ENCODE measurements at places on chromosomes 12 and 14.

DNA sequence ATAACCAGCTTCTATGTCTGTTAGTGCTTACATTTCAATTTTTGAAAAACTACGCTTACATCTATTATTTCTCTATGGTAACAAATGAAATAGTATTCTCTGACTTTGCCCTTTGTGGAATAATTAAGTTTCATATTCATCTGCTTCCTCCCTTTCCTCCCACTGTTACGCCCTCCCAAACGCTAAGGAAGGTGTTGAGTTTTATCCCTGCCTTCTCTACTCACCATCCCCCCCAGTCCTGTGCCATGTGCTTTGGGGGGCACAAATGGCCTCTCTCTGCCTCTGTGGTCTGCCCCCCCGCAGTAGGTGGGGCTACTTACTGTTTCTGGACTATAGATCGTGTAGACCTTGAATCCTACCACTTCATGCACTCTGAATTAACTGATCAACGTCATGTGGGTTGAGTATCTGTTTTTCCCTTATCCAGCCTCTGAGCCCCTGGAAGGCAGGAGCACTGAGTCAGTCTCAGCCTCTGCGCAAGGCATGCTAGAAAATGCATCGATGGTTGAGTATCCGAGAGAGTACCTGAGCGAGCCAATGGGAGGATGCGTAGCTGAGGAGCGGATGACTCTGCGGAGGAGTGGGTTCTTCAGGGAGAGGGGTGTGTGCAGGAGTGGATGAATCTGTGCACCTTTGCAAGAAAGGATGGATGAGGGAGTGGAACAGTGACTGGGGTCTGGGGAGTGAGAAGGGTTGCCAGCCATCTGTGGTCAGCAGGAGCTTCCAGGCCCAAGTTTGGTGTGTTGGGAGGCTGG is 114.5 kb upstream of the RTL1 start:
- DNase-seq = no peak

DNA sequence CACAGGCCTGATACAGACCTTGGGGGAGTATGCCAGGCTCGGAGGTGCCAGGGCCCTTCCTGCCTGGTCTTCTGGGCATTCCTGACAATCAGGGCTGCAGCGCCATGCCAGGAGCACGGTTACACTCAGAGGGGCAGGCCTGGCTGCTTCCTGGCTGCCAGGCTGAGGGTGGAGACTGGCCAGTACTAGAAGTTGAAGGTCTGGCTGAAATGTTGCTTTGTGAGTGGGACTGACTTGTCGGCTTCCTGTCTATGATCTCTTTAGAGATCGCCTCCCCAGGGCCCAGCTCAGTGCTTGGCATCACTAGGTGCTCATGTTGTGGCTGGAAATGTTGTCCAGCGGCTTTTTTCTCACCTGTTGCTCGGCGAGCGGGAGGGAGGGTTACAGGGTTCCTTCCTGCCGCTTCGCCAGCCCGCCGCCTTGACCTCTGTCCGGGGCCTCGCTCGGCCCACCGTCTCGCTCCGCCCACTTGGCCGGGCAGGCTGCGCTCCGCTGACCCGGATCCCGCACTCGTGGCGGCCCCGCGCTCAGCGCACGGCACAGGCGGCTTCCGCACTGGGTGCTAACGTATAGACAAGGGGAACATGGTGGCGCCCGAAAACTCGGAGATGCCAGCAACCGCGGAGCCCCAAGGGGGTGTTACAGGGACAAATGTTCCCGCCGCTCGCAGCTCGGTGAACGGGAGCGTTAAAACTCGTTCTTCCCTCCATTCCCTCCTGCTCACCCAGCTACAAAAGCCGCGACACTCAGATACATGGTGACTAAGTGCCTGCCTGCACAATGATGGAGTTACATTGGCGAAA is 32.6 kb downstream of the PAPLN start:
- no peak for DNase-seq

DNA sequence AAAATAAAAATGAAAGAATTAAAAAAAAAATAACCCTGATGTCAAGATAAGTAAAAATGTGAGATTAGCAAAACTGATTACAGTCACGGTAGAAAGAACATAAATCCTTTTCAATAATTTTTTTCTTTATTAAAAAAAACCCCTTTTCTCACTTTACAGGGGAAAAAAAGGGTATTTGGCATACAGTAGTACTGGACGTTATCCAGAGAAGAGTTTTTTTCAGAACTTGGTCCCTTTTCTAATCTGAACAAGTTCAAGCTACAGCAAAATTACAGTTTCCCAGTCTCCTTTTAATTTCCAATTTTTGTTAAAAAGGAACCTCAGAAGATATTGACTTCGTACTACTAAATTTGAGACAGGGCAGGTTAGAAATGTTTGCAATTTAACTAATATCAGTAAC is 134.7 kb upstream of the DCN start:
- DNase-seq = no peak

DNA sequence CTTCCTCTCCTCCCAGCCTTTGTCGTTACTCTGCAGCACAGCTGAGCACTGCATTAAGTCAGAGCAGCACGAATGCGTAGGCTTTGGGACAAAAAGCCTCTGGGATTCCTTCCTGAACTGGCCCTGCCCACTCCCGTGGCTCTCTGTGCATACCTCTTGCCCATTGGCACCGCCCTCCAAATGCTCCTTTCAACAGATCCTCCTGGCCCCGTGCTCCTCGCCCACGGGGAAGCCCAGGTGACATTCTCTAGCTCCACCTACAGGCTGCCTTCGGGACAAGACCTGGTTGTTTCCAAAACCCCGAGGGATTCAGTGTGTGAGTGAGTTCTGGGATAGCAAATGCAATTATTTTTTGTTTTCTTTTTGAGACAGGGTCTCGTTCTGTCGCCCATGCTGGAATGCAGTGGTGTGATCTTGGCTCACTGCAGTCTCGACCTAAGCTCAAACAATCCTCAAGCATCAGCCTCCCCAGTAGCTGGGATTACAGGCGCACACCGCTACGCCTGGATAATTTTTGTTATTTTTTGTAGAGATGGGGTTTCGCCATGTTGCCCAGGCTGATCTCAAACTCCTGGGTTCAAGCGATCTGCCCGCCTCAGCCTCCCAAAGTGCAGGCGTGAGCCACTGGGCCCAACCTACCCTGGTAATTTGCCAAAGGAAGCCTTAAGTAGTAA is 17.9 kb upstream of the TDRD9 start:
- peak; percentile 73 for DNase-seq

DNA sequence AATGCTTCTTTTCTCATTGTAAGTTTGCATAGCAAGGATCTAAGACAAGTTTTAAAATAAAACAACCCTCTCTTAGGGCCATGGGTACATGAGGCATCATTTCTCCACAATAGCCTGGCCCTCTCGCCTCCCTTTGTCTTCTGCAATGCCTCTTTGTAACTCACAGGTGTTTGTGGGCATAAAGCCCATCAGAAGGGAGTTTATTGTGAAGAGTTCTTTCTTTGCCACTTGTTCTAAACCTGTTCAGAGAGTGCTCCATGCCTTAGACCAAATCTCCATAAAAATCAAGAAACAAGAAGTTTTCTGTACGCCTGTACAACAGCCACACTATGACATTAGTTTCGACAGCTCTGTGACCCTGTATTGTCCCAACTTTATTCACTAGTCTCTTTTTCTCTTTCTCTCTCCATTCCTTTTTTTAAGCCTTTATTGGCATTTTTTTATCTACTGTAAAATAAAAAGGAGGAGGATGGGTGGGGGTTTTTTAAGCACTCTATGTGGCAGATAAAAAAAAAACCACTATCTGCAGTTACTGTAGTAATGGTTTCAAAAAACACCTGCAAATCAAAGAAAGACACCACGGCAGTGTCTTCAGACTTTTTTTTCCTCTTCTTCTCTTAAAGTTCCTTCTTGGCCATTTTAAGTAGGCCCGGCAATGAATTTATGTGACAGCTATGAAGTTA is 1.6 kb downstream of the C12orf42 start:
- DNase-seq = no peak

- DNase-seq = no peak
Observed at GRCh38 chr12:53808023-53808705, 56.4 kb upstream of the CISTR start.

DNA sequence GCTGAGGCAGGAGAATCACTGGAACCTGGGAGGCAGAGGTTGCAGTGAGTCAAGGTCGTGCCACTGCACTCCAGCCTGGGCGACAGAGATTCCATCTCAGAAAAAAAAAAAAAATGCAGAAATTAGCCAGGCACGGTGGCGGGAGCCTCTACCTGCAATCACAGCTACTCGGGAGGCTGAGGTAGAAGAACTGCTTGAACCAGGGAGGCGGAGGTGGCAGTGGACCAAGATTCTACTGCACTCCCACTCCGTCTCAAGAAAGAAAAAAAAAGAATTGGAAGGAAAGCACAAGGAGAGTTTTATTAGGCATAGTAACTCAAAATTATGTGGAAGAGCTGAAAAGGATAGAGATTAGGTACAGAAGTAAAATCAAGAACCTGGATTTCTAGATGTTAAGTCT is 20.8 kb upstream of the AMHR2 start:
- no peak for DNase-seq

GRCh38 chr14:100654814-100655740 is 67.9 kb upstream of the BEGAIN start:
- peak; percentile 25 for DNase-seq

GRCh38 chr12:31524791-31525495 is 66.0 kb downstream of the DENND5B start:
- DNase-seq = no peak

DNA sequence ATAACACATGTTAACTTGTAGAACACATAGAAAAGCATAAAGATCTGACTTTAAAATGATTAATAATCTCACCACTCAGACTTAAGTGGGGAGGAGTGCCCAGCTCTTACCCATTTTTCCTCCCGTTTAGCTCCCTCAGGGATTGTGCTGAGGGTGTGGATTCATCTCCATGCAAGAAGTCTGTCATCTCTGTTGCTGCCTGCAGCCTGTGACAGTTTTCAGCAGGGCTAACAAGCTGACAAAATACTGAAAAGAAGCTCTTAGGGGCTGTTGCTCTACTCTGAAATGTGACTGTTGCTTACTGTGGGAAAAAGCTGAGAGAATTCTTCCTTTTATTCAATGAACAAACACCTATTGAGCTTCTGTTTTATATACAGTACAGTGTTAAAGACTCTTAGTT is 216.2 kb downstream of the CPNE8 start:
- no peak for DNase-seq

- no peak for DNase-seq
Observed at GRCh38 chr14:105324871-105325270, 10.3 kb downstream of the PACS2 start.

- DNase-seq = peak; percentile 22
Observed at GRCh38 chr14:99260116-99260515, 11.9 kb downstream of the BCL11B start.

GRCh38 chr14:98160901-98161300 is 1111.1 kb downstream of the BCL11B start:
- DNase-seq = no peak

DNA sequence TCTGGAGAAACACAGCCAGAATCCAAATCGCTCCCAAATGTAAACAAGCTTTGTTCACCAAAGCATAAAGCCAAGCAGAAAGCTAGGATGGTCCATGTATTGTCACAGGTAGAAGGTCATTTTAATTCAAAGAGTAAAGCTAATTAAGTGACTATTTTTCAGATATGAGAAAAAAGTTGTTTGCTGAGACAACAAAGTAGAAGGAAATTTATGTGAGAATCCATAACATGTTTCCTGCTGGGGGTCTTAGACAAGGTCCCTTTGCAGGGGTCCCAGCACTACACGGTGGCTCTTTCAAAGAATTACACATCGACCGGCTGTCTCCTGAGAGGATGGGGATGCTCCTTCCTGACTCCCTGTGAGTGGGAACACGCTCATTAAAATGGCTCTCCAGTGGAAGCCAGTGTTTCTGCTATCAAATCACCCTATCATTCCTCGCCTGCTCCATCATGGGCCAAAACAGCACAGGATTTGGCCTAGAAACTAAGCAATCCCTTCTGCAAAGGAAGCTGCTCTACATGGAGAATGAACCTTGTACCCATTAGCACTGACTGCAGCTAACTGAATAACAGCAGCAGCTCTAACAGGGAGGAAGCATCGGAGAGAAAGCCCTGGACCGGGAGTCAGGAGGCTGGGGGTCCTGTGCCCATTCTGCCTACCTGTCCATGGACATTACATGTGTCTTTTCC is 175.3 kb downstream of the STXBP6 start:
- DNase-seq = no peak

DNA sequence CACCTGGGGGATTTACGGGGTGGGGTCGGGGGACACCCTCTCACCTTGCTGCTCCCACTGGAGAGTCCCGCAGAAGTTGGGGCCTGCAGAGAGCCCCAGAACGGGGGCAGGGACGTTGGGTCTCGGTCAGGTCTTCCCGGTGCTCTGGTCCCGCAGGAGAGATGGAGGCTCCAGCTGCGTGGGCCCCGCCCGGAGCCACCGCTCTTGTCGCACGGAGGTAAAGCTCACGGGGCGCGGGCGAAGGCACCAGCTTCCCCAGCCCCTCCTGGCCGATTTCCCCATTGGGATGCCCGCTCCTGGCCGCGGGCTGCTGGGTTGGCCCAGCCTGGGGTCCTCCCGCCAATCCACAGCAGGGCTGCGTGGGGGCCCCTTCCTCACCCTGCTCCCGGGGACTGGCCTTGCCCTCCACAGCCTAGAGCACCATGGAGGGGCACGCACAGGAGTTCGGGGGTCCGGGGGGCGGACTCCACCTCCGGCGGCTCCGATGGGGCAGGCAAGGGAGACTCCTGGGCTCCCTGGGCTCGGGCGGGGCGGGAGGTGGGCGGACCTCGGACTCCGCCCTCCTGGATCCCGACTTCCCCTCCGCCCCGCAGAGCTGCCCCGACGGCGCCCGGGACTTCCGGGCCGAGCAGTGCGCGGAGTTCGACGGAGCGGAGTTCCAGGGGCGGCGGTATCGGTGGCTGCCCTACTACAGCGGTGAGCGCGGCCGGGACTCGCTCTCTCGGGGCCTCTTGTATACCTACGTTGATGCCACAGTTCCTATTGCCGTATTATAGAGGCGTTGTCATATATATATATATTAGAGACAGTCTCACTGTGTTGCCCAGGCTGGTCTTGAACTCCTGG is 8.4 kb downstream of the PAPLN start:
- peak; percentile 33 for DNase-seq

DNA sequence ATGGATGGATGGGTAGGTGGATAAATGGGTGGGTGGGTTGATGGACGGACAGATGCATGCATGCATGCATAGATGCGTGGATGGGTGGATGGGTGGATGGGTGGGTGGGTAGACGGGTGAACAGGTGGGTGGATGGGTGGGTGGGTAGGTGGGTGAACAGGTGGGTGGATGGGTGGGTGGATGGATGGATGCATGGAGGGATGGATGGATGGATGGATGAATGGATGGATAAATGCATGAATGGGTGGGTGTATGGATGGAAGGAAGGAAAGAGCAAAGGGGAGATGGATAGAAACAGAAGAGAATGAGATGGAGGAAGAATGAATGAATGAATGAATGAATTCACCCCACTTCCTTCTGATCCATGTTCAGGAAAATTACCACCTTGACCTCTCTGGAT is 143.0 kb downstream of the KSR2 start:
- no peak for DNase-seq

- no peak for DNase-seq
Observed at GRCh38 chr12:92000597-92000996, 145.0 kb downstream of the BTG1 start.

DNA sequence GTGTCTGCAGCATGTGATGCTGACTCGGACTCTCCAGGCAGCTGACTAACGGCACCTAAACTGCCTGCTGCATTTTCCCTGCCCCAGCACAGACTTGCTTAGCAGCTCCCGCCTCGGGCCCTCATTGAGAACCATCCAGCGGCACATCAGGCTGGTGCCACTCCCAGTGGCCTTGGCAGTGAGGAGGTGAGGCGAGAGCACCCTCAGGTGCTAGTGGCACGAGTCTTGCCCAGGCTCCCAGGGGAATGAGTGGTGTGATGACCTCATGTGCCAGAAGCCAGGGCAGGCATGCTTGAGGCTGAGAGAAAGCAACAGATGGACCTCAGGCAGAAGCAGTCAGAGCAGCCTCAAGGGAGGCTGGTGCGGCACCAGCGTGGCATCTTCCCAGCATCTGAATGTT is 60.2 kb downstream of the PRKCH start:
- no peak for DNase-seq
